ENCODE measurements at places on chromosomes 7 and 10. TPM values are rescaled to one million over a fixed set of nuclear protein-coding genes. Genes with fewer than 3 reads are reported as not detected.

ZC3HAV1 gene
- total RNA-seq: 35.0 TPM

CYP26C1 gene
- 0.22 TPM for total RNA-seq

AKR1C4 gene
- total RNA-seq: not detected

PTPRN2 gene
- total RNA-seq: 2.6 TPM

SLC18A2 gene
- 0.42 TPM for total RNA-seq

PCGF6 gene
- total RNA-seq: 11.0 TPM

All from mesenteric fat pad (tissue), 1 donor.